Heart right ventricle (tissue), 16 donors: ENCODE measurements at places on chromosomes 16 and 17. TPM values are rescaled to one million over a fixed set of nuclear protein-coding genes. Genes with fewer than 3 reads are reported as not detected.
A peak's percentile ranks its signal among the peaks of the same experiment; 100 is the strongest.

DNA sequence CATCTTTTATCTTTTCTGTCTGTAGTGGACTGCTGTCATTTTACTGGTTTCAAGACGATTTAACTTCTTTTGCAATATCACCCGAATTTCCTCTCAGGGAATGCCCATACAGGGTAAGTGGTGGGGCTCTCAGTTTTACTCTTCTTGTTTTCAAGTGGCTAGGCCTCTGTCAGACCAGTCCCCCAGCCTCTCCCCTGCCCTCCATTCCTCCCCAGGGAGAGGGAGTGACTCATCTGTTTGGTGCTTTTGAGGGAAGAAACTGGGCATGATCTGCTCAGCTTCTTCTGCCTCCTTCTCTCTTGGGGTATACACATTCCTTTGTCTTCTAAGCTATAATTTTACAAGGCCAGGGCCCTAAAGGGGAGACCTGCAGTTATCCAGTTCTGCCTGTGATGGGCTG, 332.0 kb downstream of the CBLN1 start:
- no peak for DNase-seq

GRCh38 chr17:67053438-67054000, 9.2 kb downstream of the CACNG1 start:
- DNase-seq, result no peak

GRCh38 chr17:50634915-50635731, 442 bp downstream of the ABCC3 start:
- no peak for DNase-seq

GRCh38 chr17:77076124-77076830, 64.5 kb upstream of the SEC14L1 start:
- DNase-seq, result no peak

GRCh38 chr16:26840691-26841090, 226.0 kb upstream of the C16orf82 start:
- DNase-seq, result no peak

- no peak for DNase-seq
Observed at GRCh38 chr17:75514299-75514918, 928 bp downstream of the CASKIN2 start.

DNA sequence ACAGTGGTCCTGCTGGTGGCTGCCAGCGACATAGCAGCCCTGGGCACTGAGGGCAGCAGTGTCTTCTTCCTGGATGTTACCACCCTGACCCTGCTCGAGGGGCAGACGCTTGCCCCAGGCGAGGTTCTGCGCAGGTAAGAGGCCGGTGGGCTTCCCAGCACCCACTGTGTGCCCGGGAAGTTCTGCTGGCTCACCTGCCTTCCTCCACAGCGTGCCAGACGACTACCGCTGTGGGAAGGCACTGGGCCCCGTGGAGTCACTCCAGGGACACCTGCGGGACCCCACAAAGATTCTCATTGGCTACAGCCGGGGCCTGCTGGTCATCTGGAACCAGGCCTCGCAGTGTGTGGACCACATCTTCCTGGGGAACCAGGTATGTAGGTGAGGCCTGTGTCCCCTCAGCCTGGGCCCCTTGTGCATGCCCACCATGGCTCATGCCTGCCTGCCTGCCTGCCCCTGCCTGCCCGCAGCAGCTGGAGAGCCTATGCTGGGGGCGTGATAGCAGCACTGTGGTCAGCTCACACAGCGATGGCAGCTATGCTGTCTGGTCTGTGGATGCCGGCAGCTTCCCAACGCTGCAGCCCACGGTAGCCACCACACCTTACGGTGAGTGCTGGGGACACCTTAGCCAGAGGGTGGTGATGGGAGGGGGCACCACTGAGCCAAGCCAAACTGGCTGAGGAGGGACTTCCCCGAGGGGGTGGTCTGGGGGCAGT, 8.5 kb downstream of the LLGL1 start:
- no peak for DNase-seq

- no peak for DNase-seq
Observed at GRCh38 chr16:89491238-89491869, 993 bp upstream of the ANKRD11 start.

DNA sequence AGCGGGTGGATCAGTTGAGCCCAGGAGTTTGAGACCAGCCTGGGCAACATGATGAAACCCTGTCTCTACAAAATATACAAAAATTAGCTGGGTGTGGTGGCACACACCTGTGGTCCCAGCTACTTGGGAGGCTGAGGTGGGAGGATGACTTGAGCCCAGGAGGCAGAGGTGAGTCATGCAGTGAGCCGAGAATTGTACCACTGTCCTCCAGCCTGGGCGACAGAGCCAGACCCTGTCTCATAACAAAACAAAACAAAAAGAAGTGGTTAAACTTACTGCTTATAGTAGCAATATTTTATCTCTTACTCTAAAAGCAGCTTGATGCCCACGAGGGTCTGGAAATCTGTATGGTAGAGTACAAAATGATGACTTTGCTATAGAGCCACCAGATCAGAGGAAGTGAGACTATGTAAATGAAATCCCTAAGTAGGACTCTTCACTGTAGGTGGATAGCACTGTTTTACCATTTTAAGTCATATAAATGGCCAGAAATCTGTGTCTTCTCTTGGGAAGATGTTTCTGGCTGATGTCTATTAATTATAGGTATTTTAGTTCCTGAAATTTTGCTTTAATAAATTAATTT, 60.4 kb upstream of the MRC2 start:
- DNase-seq, result no peak

DNA sequence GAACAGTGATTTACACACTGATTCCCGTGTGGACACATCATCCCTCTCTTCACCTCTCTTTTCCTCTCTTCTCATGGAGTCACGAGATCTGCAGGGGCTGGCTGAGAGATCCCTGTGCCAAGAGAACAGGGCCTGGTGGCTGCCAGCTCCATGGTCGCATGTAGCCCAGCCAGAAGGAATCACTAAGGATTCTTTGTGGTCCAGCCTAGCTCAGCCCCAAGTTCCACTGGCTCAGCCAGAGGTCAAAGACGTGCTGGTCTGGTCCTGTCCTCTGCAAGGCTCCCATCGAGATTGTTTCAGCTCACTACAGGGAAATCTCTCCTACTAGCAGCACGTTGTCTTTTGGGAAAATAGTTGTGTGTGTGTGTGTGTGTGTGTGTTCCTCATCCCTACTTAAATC, 66.4 kb downstream of the NDEL1 start:
- no peak for DNase-seq

DNA sequence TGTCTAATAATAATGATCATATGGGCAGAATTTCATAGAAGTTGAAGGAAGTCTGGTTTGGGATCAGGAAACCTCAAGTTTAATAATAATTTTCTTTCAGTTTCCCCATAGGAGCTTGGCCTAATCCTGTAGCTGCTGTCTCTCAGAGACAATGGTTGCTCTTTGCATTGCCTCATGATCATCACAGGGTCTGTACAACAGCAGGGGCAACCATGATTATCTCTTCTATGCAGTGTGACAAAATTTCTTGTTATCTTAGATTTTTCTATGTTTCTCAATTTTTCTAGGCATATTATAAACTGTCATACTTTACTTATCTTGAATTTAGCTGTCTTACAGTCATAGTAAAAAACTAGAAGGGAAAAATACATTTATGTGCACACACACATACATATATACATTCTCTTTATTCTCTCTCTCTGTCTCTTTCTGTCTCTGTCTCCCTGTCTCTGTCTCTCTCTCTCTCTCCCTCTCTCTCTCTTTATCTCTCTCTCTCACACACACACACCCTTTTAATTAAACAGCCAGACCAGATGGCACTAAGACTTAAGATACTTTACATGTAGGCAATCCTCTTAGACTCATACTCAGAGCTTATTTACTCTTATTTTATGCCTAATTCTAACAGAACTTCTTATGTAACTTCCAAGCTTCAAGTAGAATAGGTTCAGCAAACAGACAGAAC, 30.5 kb downstream of the SMIM36 start:
- no peak for DNase-seq

DNA sequence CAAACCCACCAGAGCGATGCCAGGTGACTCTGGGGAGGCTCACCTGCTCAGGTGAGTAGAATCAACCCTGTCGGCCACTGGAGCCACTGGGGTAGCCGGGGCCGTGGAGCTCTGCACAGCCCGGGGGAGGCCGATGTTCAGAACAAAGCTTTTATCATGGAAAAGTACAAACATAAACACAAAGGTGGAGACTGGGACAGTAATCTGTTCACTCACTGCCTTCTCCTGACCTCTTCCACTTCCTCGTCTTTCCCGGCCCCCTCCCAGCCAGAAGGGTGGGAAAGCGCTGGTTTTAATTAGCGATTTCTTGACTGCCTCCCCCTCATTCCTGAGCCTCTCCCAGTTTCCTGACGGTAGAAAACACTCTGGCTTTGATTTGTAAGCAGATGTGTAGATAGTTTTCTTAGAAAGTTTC, 9.8 kb upstream of the TEX19 start:
- DNase-seq, result no peak

DNA sequence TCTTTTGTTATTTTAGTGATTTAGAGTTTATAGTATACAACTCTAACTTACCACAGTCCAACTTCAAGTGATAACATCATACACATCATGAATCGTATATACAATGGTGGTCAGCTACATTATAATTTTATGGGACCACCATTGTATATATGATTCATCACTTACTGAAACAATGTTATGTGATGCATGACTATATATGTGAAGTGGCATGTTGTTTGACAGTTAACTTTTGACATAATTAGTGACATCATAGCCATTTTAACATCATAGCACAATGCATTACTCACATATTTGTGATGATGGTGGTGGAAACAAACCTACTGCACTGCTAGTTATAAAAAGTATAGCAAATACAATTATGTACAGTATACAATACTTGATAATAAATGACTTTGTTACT, 21.9 kb downstream of the DYNLL2 start:
- DNase-seq, result no peak

- no peak for DNase-seq
Observed at GRCh38 chr17:32283745-32284201, 18.1 kb downstream of the RHBDL3 start.

DNA sequence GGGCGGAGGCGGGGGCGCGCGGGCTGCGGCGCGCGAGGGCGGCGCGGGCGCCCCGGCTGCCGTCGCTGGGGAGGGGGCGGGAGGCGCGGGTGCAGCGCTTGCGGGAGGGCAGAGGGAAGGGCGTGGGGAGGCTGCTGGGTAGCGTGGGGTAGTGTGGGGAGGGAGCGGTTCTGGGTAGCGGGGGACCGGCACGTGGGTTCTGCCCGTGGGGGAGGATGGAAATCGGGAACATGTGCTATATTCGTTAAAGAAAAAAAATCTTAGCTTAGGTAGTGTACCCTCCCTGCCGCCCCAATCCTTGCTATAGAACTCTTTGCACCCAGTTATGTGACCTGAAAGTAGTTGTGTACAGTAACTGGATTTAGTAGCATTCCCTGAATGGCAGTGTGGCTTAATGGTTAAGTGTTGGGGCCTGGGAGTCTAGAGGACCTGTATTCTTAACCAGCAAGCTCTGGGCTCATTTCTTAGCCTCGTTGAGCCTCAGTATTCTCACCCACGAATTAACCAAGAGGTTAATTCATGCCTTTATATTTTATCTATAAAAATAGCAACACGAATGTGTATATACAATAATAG, 646 bp downstream of the RABEP1 start:
- DNase-seq, result peak; percentile 20

GRCh38 chr17:29573558-29573869, 5.0 kb downstream of the TP53I13 start:
- no peak for DNase-seq

DNA sequence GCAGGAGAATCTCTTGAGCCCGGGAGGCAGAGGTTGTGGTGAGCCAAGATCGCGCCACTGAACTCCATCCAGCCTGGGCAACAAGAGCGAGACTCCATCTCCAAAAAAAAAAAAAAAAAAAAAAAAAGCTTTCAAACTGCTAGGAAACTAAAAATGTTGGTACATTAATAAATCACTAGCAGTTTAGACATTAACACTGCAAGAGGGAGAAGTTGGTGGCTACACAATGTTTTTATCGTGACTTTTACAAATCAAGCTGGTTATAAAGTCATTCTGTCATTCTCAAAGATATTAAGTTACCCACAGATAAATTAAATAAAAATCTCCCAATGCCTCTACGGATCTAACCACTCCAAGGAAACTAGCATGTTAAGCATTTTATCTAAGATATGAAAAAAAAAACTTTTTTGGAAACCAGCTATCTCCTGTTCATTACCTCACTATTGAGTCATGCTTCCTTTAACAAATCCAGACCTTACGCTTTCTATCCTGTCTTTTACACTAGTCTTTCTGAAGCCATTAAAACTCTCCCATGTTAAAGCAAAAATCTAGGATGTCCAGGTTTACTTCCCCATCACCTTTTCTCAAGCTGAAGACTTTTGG, 85.9 kb upstream of the SMURF2 start:
- DNase-seq, result no peak

GRCh38 chr17:27882162-27882840, 10.9 kb downstream of the LYRM9 start:
- no peak for DNase-seq

DNA sequence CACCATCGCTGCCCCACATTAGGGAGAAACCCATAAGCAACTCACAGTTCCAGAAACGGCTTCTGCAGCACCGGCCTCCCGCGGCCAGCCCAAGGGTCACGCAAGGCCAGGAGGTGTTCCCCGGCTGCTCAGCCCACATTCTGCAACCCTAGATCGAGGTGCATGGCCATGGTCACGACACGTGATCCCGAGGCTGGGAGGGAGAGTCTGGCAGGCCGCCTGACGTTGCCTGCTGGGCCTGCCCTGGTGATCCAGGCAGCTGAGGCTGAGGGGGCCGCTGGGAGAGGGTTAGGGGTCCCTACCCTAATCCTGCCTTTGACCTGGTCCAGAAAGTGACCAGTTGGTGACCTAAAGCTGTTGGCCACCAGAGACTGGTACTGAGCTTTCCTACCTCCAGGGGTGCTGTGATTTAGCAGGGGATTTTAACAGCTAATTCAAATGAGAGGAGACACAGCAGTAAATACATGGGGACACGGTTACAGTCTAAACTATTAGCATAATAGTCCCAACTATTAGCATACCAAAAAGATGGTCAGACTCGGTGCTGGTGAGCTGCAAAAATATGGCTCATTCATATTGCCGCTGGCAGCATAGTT, 97.4 kb upstream of the CIBAR2 start:
- peak; percentile 54 for DNase-seq

- no peak for DNase-seq
Observed at GRCh38 chr16:46962629-46963028, 10.8 kb downstream of the DNAJA2 start.

The UTS2R gene
- total RNA-seq, result 5.9 TPM

The CCL11 gene
- 1.3 TPM for total RNA-seq

The AFMID gene
- total RNA-seq, result 37.9 TPM

The STH gene
- total RNA-seq, result not detected

The KRT36 gene
- total RNA-seq, result not detected

The ARL5C gene
- not detected for total RNA-seq

The CDH11 gene
- total RNA-seq, result 10.4 TPM

The SPATA32 gene
- not detected for total RNA-seq

The JPH3 gene
- total RNA-seq, result 0.10 TPM

The CCL2 gene
- 17.8 TPM for total RNA-seq

The CLEC3A gene
- total RNA-seq, result not detected

The OR1F1 gene
- total RNA-seq, result not detected

The CLEC18A gene
- 0.23 TPM for total RNA-seq

The CES3 gene
- 1.9 TPM for total RNA-seq

The PFAS gene
- 15.7 TPM for total RNA-seq
